ENCODE measurements at places on chromosomes 11 and 22. TPM values are rescaled to one million over a fixed set of nuclear protein-coding genes. Genes with fewer than 3 reads are reported as not detected.

- no peak for DNase-seq
Measured at GRCh38 chr22:41324821-41325528, 23.6 kb downstream of the ZC3H7B start.

DNA sequence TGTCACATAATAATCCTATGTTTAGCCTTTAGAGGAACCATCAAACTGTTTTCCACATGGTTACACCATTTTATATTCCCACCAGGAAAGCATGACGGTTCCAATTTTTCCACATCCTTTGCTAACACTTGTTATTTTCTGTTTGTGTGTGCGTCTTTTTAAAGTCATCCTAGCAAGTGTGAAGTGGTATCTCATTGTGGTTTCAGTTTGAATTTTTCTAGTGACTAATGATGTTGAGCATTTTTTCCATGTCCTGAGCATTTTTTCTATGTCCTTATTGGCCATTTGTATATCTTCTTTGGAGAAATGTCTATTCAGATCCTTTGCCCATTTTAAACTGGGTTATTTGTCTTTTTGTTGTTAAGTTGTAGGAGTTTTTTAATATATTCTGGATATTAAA, 53.7 kb upstream of the DEPDC7 start:
- no peak for DNase-seq

DNA sequence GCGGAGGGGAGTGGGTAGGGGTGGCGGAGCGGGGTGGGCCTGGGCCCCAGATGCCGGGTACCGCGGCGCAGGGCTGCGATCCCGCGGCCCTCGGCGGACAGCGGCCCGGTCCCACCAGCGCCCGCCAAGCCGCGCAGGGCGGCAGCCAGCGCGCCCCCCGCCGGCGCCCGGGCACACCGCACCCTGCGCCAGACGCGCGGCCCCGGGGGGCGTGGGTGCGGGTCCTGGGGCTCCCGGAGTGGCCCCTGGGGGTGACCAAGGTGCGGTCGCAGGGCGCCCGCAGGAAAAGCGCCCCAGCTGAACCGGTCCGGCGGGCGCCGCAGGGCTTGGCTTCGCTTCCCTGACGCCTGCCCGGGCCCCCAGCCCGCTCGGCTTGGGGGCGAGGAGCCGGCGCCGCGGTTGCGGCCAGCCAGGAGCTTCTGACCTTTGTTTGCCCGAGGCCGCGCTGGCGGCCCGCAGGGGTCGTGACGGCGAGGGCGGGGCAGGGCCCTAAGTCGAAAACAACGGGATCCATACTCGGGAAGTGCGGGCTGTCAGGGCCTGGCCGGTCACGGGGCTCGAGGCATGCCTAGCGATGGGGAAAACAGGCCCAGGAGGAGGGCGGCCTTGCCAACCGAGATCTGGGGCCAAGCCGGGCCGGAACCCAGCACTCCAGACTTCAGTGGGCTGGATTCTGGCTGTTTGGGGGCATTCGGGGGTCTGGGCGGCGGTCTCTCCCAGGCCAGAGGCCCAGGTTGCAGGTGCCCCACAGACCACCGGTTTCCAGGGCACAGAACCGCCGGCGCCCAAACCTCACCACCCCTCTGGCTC, 581 bp upstream of the AP5B1 start:
- DNase-seq: no peak

CRYBB2 gene
- total RNA-seq: not detected

DNA sequence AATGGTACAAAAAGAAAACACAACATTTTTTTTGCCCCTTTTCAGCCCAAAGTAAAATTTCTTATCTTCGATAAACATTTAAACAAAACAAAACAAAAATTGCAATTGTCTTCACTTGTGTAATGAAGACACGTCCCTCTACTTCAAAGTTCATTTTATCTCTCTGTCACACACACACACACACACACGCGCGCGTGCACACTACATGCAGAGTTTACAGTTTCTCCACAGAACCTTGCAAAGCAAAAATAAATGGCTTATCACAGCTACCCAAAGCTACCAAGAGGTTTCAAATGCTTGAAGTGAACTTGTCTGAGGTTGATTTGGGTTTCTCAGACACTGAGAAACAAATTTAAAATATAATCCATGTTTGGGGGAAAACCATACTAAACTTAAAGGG, 72.3 kb downstream of the ETS1 start:
- DNase-seq: no peak

DNA sequence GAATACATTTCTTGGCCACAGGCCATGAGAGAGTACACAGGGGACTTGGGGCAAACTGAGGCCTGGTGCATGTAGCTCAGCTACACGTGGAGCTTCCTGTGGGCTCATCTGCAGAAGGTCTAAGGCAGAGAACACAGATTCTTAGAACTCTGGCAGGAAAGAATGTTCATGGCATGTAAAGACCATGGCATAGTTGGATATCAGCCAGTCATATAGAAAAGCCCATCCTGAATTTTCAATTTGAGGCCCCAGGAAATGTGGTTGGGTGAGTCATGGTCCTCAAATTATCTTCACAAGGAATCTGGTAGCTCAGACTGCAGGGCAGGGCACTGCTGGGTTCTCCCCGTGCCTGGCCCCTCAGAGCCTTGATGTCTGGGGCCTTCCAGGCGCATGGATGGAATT, 13.7 kb upstream of the ST3GAL4 start:
- peak; percentile 59 for DNase-seq

F2 gene
- total RNA-seq: not detected

DNA sequence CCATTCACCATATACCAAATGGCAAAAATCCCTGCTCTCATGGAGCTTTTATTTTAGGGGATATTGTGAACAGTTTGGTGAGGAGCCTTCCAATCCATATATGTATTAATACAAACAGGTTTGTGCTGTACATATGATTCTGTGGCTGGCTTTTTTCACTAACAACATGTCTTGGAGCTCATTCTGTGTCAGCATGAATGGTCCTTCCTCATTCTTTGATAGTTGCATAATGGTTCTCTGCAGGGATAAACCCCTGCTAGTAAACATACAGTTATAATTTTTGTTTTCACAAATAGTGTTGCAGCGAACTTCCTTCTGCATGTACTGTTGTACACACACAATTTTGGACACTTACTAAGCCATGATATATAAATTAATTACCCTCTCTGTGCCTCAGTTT, 8.3 kb downstream of the PRR5L start:
- no peak for DNase-seq

DNA sequence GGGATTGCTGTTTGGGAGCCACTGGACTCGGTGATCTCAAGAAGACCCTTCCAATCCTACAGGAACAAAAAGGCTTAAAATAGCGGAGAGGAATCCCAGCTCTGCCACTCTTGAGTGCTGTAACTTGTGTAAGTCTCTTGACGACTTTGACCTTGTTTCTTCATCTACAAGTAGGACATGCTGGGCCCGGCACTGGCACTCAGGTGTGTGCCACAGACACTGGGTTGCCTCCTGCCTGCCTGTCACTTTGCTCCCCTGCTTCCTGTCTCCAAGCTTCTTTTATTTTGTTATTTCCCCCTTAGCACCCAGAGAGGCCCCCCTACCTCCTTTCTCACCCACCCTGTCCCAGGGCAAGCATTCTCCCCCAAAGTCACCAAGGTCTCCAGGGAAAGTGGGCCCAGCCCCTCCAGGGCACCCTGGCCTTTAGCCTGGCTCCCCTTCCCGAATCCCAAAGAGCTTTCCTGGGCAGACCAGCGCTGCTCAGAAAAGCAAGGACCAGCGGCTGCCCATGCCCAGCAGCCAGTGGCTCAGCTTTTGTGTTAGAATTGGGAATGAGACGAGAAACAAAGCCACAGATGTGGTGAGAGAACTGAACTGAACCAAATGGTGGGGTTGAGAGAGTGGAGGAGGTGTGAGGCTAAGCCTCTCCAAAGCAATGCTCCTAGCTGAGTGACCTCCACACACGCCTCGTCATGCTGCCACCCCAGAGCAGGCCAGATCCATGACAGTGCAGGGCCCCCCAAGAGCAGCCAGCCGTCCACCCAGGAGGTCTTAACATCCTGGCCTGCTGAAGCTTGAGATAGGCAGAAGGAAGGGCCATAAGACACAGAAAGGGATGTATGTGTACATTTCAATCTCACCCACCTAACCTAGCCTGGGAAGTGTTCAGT, 4.5 kb downstream of the TRIM29 start:
- no peak for DNase-seq

- DNase-seq: peak; percentile 80
Measured at GRCh38 chr11:2898366-2899079, 12.9 kb upstream of the CDKN1C start.

DNA sequence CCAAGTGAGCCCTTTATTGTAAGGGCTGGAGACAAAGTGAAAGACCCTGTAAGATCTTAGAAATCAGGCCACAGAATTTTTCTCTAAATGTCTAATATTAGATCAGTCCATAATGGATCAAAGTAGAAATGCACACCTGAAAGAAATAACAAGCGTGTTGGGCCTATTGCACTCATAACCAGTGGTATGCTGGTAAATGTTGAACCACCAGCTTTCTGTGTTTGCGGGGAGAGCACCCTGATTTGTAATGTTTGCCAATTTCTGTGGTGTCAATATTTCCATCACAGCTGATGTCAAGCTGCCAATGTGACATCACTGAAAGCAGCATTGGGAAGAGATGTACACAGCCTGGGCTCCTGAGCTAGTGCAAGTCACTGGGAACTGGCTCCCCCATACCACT, 46.2 kb downstream of the ENDOD1 start:
- DNase-seq: no peak

- DNase-seq: no peak
Measured at GRCh38 chr11:59779487-59779886, 24.3 kb downstream of the STX3 start.

- no peak for DNase-seq
Measured at GRCh38 chr22:43289531-43289963, 53.6 kb downstream of the SCUBE1 start.

DNA sequence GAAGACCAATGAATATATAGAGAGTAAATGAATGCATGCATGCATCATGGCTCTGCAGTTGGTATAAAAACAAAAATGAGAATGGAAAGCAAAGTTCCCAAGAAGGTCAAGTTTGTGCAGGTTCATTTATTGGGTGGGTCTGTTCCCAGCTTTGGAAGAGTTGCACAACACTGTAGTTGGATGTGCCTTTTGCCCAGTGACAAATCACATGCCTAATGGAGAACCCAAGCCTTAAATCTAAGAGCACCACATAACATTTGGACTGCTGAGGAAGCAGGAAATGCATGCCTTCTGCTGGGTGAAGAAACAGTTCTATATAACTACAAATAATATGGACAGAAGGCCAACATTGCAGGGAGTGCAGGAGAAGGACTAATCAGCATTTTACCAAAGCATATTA, 30.6 kb downstream of the PRCP start:
- DNase-seq: no peak

GRCh38 chr22:49793296-49793695, 34.4 kb downstream of the BRD1 start:
- DNase-seq: peak; percentile 9

- DNase-seq: no peak
Measured at GRCh38 chr22:27980424-27981148, 61.5 kb upstream of the PITPNB start.

GRCh38 chr22:49705972-49706352, 121.7 kb downstream of the BRD1 start:
- DNase-seq: no peak

DNA sequence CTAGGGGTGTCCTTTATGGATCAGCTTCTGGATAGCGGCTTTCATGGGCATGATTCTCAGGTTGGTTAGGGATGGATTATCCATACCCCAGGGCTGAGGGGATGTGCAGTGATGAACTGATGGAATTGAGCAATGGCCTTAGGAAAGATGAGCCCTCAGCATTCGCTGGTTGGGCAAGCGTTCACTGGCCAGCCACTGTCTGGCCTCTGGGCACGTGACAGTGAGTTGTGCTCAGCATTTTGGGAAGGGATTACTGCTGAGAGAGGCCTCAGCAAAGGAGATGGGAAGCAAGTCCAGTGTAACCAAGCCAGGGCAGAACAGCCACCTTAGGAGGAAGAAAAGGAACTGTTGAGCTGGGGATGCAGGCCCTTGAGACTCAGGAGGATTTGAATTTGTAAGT, 17.4 kb downstream of the UBASH3B start:
- DNase-seq: no peak

- DNase-seq: peak; percentile 71
Measured at GRCh38 chr11:76721755-76722677, 51.5 kb upstream of the LRRC32 start.

GRCh38 chr11:1964348-1964747, 17.2 kb downstream of the MRPL23 start:
- DNase-seq: no peak

GRCh38 chr11:105081412-105082150, 36.4 kb upstream of the CARD16 start:
- DNase-seq: no peak
